AG04450 (cell line): ENCODE measurements at places on chromosomes 13 and 19.

DNA sequence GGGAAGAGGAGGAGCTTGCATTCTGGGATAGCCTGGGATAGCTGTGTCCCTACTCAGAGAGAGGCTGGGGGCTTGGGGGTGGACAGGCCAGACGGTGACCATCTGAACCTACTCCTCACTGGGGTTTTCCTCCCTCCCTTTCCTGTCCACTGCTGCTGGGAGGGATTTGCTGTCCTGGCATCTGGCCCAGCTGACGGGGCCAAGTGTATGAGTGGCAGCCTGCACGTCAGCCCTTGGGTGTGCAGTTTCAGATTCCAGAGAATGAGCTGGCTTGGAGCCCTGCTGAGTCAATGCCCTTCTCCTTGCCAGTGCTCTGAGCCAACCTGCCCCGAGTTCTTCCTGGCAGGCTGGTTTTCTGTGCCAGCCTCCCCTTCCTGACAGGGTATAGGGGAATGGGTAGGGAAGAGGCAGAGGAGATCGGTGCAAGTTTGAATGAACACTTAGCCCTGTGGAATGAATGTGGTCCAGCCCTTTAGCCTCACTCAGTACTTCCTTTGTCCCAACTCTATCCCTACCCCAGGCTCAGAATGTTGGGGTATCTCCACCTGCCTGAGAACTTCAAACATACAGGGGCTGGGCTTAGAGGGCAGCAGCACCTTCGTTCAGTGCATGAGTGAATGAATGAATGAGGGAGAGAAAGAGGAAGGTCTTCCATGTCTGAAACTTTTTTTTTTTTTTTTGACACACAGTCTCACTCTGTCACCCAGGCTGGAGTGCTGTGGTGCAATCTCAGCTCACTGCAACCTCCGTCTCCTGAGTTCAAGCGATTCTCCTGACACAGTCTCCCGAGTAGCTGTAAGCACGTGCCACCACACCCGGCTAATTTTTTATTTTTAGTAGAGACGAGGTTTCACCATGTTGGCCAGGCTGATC lies 1.8 kb upstream of the ANGPTL4 start:
- peak; percentile 94 for DNase-seq

DNA sequence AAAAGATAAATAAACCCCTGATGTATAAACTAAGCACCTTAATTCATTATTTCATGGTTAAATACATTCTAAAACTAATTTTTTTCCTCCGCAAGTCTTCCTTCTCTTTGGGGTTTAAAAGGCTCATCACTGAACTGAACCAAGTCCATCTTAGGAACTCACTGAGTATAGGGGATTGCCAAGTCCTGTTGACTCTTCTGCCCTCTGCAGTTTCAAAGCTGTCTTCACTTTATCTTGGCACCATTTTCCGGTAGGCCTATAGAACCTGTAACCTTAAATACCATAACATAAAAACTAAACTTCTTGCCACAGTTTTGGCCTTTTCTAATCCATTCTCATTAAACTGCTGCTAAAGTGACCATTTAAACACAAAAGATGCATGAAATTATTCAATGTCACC lies 66.5 kb upstream of the USPL1 start:
- no peak for DNase-seq

DNA sequence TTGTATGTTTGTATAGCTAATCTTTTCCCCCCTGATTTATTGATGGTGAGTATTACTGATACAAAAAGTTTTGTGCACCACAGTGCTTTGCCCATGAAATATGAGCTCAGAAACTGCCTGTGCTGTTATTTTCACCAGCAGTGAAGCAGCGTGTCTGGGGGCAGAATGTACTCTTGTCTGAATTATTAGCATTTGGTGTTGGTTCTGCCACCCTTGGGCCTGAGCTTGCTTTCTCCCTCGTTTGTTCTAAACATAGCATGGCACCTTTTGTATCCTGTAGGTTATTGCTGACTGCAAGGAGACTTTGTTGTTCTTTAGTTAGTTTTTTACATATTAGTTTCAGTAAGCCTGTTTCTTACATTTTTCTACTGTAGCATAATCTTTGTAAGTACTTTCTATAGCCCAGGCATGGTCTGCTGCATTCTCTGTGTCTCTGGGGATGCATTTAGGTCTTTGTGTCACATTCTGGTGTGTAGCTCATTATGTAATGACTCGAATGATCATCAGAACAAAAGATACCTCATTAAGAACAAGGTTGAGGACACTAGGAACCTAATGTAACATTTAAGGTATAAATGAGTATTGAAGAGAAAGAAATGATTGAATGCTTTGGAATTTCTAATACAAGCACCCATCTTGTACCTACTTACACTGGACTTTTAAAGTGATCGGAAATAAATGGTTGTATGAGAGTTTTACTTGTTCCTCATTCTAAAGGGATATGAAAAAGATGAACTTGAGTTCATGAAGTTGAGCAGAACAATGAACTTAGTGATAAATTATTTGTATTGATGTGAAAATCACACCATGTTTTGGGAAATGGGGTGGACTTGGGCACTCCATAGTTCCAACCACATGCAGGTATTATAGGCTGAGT lies 50.3 kb upstream of the GPI start:
- DNase-seq, result no peak

DNA sequence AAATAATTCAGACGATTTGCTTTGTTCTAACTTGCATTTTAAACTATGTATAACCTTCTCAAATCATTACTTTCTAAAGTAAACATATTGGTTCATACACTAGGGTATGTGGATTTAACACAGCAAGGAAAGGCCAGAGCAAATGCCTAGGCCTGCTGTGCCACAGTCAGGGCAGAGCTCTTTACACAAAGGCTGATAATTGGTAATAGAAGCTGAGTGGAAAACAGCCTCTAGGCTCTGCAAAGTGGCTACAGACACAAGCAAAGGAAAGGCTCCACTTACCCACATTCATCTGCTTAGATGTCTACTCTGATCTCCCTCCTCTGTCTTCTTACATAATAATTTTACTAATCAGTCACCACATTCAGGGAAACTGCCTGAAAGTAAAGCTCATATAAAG lies 382.9 kb downstream of the OLFM4 start:
- no peak for DNase-seq

- no peak for DNase-seq
These were observed 26.2 kb upstream of the SLITRK6 start for GRCh38 chr13:85825454-85825853.

GRCh38 chr13:25948910-25949309 lies 102.9 kb downstream of the SHISA2 start:
- no peak for DNase-seq

- DNase-seq, result no peak
These were observed 48.5 kb downstream of the TDRD12 start for GRCh38 chr19:32767951-32768679.

DNA sequence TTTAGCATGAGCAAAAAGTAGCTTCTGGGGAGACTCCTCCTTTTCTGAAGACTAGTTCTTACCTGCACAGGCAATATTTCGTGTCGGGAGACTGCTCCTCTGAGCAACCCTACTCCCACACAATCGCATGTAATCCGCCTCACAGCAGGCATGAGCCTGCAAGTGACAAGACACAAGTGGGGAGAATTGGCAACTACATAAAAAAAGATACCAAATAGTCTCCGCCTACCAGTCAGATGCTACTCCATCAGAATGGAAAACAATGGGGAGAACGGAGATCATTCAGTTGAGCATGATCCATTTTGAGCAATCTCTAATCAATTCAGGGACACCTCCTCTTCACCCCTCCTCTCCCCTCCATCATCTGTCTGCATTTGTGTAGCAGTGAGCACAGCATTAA lies 321.0 kb downstream of the COG6 start:
- DNase-seq, result no peak

GRCh38 chr19:10555610-10555973 lies 10.2 kb downstream of the KRI1 start:
- DNase-seq, result no peak

GRCh38 chr13:30796631-30797601 lies 61.6 kb downstream of the ALOX5AP start:
- DNase-seq, result no peak
